Eye (tissue), 1 donor: ENCODE measurements at places on chromosomes 7 and 10.

DNA sequence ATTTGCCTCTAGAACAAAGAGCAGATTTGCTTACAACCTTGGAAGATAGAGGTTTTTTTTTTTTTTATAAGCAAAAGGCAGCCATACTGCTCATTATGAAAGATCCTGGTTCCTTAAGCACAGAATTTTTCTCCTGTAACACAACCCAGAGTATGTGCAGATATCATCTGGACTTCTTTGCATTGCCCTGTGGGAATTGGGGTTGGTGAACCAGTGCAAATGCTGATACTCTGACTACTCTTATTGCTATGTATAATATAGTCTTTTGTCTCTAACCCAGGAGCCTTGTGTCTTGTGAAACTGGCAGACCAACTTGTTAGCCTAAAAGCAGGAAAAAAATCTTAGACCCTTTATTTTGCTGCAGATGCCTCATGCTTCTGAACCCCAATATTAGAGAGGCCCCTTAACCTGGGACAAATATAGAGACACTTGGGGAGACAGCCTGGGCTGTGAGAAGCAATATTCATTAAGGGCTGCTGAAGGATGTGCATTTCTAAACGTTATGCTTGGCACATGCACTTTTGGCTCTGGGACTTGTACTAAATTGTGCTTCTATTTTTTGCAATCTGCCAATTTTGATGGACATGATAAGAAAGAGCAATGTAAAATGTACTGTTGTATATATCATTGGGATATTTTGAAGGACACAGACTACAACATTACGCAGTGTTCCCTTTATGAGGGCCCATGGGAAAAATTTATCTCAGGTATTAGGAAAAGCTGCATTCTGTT, 78.9 kb downstream of the ANLN start:
- DNase-seq, result no peak

DNA sequence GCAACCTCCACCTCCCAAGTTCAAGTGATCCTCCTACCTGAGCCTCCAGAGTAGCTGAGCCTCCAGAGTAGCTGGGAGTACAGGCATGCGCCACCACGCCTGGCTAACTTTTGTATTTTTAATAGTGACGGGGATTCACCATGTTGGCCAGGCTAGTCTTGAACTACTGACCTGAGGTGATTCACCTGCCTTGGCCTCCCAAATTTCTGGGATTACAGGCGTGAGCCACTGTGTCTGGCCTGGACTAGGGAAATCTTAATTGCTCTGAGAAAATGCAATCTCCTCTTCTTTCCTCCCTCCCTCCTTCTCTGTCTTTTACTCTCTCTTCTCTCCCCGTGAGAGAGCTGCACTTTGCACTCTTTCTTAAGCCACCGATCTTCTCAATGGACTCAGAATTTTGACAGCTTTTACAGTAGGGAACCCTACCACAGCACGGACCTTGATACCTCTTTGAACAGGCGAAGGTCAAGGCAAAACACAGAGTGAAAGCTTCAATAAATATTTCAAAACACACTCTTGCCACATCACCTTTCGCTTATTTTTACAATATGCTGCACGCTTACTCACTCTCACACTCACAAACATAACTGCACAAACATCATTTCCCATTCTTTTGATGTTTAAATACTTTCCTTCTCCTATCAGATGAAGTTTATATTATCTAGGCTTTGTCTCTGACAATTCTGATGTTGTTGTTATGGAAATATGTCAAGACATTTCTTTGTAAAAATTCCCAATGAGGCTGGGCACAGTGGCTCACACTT, 173.4 kb upstream of the NRP1 start:
- DNase-seq, result no peak

DNA sequence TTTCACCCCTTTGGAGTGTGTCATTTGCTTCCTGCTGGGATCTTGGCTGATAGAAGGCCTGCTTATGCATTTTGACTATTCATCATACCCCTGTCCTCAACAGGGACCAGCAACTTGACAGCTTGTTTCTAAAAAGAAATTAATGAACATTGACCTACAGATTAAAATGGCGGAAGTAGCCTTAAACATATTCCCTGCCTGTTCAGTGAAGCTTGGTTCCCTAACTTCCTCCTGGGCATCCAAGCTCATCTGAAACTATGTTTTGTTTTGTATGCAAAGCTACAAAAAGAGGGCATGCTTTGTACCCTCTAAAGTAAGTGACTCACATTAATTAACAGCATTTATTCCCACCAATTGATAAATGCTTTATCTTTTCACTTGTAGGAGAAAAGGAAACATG, 26.8 kb upstream of the CDK14 start:
- no peak for DNase-seq

- DNase-seq, result no peak
Measured at GRCh38 chr7:78225534-78225933, 427.0 kb downstream of the PHTF2 start.
